ENCODE measurements at places on chromosomes 12 and 14.

DNA sequence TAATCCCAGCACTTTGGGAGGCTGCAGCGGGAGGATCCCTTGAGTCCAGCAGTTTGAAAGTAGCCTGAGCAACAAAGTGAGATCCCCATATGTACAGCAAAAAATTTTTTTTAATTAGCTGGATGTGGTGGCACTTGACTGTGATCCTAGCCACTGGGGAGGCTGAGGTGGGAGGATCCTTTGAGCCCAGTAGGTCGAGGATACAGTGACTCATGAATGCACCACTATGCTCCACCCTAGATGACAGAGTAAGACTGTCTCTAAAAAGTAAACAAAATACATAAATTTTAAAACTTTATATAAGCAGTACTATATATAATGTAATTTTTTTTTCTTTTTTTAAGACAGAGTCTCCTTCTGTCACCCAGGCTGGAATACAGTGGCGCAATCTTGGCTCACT, 115.4 kb downstream of the ESR2 start:
- no peak for DNase-seq

DNA sequence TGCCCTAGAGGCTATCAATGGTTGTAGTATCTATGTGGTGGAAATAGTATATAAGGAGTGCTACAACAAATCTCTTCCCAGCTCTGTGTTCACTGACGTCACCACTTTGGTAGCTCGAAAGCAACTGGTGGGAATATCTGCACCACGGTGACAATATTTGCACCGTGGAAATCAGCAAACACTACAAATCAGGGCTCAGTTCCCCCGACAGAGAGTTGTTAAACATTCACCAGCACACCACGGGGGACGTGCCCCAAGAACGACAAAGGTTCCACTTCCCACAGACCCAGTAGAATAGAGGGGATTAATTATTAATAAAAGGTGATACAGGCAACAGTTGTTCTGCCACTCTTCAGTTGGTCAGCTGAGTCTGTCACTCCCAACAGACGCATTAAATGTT, 98.4 kb downstream of the CCDC60 start:
- DNase-seq = no peak

- no peak for DNase-seq
Observed at GRCh38 chr12:90174198-90174510, 465.5 kb upstream of the ATP2B1 start.

DNA sequence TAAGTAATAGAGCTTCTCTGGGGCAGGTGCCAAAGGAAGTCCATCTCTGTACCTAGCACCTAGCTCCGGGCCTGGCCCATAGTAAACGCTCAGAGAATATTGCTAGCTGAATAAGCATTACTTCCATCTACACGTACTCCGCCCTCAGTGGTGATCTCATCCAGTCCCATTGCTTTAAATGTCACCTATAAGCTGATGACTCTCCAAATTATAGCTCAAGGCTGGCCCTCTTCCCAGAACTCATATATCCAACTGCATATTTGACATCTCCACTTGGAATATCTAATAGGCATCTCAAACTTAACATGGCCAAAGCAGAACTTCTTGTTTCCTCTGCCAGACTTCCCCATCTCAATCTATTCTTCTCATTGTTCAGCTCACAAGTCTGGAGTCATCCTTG, 6.9 kb upstream of the DYNLL1 start:
- no peak for DNase-seq

GRCh38 chr12:106360400-106360994, 2.9 kb downstream of the POLR3B start:
- no peak for DNase-seq

GRCh38 chr12:11863988-11864387, 206.8 kb upstream of the BCL2L14 start:
- no peak for DNase-seq

- no peak for DNase-seq
Observed at GRCh38 chr12:6383572-6384498, at the start of gene LTBR. TSS of gene LTBR (plus strand) at chr12:6384162. CDS start at chr12:6384359, 197 bp downstream.

GRCh38 chr14:20492486-20492885, 12.9 kb upstream of the RNASE10 start:
- no peak for DNase-seq

DNA sequence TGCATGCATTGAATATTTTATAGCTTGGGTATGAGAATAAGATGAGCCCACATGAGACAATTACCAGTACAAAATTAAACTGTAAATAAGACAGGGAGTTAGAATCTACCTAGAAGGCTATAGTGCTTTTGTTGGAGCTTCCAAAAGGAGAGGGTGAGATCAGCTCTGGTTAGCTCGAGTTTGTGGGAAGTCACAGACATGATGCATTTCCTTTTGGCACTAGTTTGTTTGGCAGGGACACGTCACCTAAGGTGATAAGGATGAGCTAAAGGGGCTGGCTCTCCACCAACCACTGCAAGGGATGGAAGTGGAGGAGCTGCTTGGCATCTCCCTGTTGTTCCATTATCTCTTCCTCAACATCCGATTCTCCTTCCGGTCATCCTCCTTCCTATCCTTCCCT, 48.5 kb upstream of the CPM start:
- DNase-seq = no peak

DNA sequence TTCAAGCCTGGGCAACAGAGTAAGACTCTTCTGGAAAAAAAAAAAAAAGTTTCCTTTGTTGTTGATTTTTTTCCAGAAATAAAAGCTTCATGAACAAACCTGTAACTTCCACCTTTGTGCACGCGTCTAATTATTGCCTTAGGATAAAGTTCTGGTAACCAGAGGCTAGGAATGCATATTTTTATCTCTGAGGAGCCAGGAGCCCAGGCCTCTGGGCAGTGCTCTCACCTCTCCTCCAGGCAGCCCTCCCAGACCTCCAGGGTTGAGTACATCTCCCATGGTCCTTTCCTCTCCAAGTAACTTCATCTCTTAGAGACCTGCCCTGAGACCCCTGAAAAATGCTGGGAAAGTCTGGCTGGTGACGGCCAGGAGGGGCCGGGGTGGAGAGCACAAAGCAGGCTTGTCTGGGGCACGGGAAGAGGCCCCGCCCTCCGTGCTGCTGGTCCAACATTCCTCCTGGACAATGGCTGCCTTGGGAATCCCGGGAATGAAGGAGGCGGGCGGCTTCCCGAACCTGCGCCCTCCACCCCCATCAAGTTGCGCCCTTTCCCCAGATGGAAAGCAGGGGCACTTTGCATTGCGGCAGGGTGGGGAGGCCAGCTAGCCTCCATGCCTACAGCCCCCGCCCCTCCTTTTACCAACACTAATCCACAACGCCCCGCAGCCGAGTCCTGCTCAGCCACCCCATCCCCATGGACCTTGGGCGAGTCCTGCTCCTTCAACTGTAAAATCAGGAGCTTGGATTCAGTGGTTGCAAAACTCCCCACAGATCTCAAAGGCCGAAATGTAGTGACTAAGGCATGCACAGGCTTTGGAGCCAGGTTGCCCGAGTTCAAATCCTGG, 7.3 kb upstream of the FIGNL2 start:
- no peak for DNase-seq

- DNase-seq = no peak
Observed at GRCh38 chr12:26119391-26119989, 5.3 kb downstream of the BHLHE41 start.

- DNase-seq = no peak
Observed at GRCh38 chr12:49631336-49631907, 8.1 kb downstream of the PRPF40B start.
